ENCODE measurements at places on chromosomes 7 and 10.

DNA sequence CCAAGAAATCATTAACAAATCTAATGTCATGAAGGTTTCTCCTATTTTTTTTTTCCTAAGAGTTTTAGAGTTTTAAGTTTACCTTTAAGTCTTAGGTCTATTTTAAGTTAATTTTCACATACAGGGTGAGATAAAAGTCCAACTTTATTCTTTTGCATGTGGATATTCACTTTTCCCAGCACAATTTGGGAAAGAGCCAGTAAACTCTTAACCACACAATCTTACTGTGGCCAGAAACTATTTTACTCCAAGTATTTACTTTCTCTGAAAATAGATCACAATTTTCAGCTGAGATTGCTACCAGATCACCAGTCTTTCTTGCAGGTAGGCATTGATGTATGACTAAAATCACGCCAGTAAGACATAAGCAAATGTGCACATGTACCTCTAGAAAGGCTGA lies 728.5 kb downstream of the TNS3 start:
- DNase-seq = no peak

DNA sequence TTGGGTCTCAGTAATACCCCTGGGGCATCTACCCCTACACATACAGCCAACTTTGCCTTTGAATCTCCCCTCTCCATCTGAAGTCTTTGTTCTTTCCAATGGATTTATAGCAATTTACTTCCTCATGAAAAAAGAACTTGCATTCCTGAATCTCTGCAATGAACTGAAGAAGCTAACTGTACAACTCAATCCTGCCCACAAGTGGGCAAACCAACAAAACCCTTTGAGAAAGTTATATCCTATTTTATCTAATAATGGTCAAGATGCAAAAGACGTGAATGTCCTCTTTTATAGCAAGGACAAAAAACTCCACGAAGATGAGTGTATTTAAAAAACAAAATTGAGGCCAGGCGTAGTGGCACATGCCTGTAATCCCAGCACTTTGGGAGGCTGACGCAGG lies 991.3 kb downstream of the LRMDA start:
- no peak for DNase-seq

DNA sequence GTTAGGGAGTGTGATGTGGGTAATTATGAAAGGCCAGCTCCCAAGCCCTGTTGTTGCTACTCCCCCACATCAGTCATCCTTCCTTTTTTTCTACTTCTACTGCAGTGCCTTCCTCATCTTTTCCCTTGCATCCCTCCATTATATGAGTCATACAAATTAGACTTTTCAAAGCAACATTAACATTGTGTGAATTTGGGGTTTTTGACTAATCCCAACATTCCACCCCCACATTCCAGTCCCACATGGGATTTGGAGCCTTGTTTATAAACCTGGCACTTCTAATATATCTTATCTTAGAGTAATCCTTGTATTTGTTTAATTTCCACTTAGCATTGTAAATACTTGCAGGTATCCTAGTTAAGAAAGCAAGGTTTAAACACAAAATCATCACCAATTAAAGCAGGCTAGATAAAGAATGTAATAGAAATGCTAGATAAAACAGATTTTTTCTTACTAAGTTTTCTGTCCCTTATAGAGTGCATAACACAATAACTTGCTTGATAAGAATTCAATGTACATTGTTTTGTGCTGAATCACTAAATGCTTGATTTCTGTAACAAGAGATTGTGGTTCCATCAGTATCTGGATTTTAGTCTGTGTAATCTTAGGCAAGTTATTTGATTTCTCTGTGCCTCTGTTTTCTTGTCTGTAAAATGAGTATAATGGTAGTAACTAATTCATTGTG lies 165.8 kb downstream of the CFTR start:
- DNase-seq = no peak

DNA sequence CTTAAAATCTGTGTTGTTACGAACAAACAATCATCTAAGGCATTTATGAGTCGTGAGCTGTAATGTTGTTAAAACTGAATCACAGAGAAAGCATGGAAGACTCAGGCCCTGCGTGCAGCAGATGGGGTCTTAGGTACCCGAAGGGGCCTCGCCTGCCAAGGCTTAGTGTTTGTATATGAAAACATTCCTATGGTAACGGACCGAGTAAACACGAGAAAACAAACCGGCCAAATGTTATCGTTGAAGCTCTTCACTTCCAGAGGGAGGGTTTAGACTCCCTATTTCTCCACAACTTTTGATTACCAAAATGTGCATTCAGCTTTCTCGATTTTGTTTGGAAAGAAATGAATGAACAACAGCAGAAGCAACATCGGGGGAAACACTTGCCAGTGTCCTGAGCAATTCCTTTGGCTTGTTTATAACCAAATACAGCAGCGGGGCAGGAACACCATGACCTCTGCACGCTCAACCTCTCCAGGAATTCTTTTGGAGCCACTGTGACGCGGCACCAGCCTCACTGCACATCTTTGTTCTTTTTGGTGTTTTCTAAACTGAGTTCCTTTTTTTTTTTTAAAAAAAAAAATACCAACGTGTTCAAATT lies 121.6 kb upstream of the KLF6 start:
- no peak for DNase-seq

DNA sequence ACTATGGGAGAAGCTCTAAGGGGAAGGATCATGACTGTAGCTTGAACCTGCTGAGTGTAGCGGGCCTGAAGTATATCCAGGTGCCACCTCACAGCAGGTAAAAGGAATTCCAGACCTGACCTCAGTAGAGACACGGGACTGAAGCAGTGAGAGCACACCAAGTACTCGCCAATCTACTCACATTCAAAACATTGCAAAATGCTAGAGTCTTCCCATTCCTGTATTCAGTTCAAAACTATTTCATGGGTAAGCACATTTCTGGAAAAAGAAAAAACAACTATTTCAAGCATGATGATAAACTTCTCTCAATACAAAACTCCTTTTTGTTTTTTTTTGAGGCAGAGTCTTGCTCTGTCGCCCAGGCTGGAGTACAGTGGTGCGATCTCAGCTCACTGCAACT lies 121.9 kb upstream of the AUTS2 start:
- no peak for DNase-seq

DNA sequence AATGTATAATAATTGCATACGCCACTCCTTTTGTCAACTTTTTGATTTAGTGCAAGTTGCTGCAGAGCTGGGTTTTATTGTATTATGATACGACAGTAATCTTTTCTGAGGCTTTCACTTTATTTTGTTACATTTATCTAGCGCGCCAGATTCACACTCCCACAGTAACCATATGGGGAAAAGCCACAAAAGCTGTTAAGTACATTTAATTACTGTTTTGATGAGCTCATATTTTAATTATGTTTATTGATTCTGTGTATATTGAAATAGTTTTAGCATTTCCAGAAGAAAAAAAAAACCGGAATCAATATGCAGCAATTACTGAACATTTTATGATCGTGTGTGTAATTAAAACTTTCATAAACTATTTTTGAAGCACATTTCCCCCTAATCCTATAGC lies 118.5 kb downstream of the RAB11FIP2 start:
- DNase-seq = no peak

DNA sequence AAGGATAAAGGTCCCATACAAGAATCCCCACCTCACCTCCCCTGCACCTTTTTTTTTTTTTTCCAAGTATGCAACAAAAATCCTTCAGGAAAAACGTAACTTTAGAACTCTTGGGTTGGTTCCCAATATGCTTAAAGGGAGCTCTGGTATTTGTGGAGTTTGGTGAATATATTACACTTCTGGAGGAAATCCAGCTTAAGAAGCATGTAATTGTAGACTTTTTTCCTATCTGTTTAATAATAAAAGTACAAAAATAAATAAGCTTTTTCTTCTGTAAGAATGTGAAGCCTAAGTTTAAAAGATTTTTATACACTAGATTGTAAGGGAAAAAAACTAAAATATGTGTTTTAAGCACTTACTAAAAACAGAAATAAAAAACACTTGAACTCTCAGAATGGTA lies 102.3 kb downstream of the SORBS1 start:
- no peak for DNase-seq

- DNase-seq = no peak
These were observed 113.7 kb downstream of the RGS10 start for GRCh38 chr10:119428789-119429188.

GRCh38 chr10:11207560-11207844 lies 189.8 kb downstream of the CELF2 start:
- no peak for DNase-seq
